Inflammatory macrophage (primary cell): ENCODE measurements at places on chromosomes 16 and 17.

GRCh38 chr17:63701456-63701820, 1.5 kb upstream of the LIMD2 start:
- peak; percentile 55 for DNase-seq

GRCh38 chr17:19714542-19715411, 1.6 kb downstream of the SLC47A2 start:
- no peak for DNase-seq

DNA sequence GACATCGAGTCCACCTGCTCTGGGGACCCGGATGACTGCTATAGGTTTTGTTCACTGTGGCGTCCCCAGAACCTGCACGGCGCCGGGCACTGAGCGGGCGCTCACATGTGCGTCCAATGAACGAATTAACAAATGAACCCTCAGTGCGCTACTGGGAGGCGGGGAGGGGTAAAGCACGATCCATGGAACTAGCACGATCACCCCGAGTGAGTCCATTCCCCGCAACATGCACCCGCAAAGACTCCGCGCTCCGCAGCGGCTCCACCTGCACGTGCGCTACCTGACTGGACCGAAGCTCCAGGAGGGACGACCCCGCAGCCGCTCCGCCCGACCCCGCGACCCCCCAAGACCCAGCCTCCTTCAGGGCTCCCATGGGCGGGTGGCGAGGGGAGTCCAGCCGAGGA, 491 bp downstream of the TRAP1 start:
- DNase-seq, result peak; percentile 24

DNA sequence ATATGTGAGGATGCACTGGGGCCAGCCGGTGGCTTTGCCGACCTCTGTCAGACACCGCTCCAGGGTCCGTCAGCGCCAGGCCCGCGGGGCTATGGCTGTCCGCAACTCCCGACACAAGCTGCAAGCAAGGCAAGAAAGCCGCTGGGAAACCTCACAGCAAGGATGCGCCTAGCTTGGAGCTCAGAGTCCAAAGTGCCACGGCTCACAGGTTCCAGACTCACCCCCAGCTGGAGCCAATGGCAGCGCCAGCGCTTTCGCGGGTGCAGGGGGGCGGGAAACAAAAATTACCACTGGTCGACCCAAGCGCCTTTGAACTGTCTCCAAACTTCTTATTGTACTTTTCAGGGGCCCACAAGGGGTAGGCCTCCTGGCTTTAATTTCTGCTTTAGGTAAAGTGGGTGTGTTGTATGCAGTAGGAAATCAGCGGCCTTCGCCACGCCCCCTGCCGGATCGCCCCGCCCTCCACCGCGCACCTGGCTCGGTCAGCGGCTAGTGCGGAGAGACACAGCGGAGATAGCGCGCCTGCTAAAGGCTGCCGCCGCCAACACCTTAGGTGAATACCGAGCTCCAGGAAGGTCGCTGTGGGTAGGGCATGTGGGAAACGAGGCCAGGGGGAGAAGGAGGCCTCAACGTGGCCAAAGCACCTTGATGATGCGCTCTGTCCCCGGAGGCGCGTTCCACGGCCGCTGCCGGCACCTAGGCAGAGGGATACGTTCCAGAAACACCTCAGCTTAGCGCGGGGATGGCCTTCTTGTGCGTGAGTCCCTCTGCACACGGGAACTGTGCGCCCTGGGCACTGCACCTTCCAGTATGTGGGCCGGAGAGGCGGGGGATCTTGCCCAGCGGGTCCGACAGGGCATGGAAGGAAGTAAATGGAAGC, 61.0 kb upstream of the RBL2 start:
- DNase-seq, result no peak

DNA sequence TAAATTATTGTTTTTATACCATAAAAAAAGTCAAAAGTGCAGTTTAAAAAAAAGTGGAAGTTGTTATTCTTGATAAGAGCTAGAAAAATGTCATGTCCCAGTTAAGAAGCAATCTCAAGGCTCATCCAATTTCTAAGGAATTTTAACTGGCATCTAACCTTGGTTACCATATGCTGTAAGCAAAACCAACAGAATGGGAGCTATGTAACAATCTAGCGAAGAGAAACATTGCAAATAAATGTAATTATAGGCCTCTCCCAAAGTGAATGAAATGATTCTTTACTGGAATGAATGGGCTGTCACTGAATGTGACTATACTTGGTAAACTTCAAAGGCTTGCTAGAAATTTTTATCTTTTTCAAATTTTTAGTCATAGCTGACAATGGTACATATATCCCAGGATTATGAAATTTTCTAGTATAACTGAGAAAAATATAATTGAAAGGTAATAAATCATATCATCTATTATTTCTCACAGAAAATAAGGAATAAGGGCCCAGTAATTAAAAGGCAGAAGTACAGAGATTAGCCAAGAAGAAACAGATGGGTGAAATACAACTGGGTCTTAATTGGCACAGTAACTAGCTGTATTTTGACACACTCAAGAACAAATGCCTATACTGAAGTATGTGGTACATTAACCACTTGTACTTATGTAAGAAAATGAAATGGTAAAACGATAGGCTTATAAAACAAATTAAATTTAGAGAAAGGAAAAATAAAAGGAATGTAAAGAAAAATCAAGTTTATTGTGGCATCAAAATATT, 61.5 kb downstream of the NETO2 start:
- no peak for DNase-seq

GRCh38 chr16:23434380-23434779, 18.6 kb downstream of the COG7 start:
- peak; percentile 62 for DNase-seq

GRCh38 chr17:64040206-64040605, 19.8 kb upstream of the ICAM2 start:
- DNase-seq, result no peak

DNA sequence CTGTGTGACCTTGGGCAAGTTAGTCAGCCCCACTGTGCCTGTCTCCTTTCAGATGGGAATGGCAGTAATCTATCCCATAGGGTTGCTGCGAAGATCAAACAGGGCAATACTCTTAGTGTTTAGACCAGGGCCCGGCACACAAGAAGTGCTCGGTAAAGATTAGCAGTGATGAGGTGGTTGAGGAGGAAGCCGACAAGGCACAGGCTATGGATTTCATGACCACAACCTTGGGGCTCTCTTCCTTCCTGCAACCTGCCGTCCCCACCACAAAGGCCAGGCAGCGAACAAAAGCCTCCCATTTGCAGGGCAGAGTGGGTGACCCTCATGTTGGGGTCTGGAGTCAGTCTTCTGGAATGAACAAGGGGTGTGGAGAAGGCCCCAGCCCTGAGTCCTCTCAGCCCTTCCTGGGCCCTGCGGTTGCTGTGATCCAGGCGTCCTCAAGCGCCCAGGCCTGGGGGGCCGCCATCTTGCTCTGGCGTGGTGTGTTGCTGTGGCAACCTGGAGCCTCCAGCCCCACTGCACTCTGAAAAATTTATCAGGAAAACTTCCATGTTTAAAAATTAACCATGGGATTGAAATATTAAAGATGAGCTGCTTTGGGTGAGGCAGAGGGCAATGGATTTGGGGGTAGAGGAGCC, 9.8 kb downstream of the ADAM11 start:
- no peak for DNase-seq

DNA sequence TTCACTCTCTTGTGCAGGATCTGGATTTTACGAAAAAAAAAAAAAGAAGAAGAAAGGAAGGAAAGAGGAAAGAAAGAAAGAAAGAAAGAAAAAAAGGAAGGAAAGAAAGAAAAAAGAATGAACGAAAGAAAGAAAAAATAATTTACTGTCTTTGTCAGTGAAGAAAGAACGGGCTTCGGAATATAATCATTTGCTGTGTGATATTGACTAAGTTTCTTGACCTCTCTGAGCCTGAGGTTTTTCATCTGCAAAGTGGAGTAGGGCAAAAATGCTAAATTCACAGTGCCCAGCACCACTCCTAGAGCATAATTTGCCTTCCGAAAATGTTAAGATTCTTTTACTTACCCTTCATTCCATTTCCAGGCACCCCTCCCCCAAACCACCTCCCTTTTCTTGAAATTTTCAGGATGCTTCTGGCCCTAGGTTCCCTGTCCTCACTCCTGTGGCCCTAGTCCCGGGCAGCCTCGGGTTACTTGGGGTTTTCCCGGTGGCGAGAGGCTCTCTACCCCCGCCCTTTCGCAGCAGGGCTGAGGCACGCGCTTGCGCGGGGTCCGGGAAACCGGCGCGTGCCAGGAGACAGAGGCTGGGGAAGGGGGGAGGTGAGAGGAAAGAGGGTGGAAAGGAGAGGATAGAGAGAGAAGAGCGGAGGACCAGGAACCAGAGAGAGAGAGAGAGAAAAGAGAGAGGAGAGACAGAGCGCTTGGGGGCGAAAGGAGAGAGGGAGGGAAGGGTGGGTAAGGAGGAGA, at the start of gene CNTNAP1:
CNTNAP1 (plus strand) TSS at position 556 of the 746 bp plus-strand sequence. CDS start 299 bp downstream, outside the sequence.
- peak; percentile 30 for DNase-seq

DNA sequence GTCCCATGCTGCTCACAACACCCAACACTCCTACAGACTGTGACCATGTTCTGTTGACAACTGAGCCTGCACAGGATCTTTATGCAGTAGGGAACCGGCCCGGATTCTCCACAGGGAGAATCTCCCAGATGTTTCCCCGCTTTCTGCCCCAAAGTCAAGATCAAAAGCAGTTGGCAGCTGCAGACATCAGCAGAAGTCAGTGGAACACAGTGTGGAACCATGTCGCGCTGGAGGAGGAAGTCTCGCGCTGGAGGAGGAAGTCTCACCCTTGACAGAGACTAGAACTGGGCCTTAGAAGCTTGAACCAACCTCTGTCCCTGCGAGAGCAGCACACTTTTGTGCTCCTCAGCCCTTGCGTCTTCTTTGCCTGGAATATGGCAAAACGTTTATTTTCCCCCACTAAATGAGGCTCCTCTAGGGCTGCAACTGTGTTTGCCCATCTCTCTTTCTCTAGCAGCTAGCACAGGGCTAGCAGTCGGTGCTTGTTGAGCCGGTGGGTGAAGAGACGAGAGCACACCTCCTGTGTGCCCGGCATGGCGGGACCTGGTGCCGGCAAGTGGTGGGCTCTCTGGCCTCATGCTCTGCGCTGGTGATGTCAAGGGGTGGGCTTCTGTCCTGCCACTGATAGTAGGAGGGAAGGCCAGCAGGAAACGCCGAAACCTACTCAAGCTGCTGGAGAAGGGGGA, 2.1 kb upstream of the MRC2 start:
- peak; percentile 69 for DNase-seq

DNA sequence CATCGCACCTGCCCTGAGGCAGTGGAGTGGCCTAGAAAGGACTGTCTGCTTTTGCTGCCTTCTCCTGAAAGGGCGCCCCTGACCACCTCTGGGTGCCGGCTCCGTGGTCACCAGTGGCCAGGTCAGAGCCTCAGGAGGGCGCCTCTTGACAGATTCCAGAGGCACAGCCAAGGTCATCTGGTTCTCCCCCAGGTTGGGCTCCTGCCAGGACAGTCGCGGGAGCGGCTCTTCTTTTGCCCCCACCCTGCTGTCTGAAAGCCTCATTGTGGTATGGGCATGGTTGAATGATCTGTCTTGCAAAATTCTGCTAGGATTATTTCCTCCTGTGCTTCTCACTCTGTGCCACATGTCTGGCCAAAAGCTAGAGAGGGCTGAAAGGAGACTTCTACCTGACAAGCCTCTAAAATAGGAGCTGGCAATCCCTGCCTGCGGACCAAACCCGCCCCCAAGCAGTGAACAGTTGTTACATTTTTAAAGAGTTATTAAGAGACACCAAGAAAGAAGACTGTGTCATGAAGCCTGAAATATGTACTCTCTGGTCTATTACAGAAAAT, 82.8 kb downstream of the SNX29 start:
- DNase-seq, result no peak

GRCh38 chr17:81253358-81254131, 14.4 kb downstream of the NDUFAF8 start:
- no peak for DNase-seq

- DNase-seq, result no peak
Observed at GRCh38 chr16:13959626-13960025, 39.7 kb downstream of the ERCC4 start.

GRCh38 chr16:50102051-50102746, 36.4 kb downstream of the HEATR3 start:
- DNase-seq, result peak; percentile 89

- no peak for DNase-seq
Observed at GRCh38 chr17:39622380-39623006, 4.3 kb upstream of the PPP1R1B start.

DNA sequence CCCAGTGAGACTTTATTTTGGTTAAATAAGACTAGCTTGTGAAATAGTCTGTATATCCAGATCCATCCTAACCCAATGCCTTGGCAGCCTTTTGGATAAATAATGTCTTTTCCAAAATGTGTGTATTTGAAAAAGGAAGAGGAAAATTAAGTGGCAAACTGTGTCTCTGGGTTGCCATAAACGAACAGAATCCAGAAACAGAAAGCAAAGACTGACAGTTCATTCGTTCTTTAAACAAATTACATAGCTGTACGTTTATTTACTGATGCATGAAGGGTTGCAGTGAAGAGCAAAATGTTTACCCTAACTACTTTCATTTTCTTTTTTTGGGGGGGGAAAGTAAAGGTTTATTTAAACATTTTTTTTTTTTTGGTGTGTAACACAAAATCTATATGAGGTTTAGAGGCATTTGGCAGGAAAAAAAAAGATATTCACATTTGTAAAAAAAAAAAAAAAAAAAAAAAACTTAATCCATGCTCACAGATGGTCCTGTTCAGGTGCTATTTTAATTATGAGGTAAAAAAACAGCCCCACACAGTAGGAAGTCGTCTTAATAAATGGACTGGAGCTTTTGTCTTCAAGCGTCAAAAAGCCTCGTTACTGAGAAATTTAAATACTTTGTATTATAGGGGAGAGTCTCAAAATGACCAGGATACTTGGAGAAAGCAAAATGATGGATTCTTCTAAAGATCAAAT, 245.9 kb downstream of the FTO start:
- no peak for DNase-seq

- DNase-seq, result no peak
Observed at GRCh38 chr17:29051731-29052130, 8.8 kb downstream of the PIPOX start.
